ENCODE measurements at places on chromosomes 7 and 10. TPM values are rescaled to one million over a fixed set of nuclear protein-coding genes. Genes with fewer than 3 reads are reported as not detected.

The SCART1 gene
- total RNA-seq = 1.3 TPM

DNA sequence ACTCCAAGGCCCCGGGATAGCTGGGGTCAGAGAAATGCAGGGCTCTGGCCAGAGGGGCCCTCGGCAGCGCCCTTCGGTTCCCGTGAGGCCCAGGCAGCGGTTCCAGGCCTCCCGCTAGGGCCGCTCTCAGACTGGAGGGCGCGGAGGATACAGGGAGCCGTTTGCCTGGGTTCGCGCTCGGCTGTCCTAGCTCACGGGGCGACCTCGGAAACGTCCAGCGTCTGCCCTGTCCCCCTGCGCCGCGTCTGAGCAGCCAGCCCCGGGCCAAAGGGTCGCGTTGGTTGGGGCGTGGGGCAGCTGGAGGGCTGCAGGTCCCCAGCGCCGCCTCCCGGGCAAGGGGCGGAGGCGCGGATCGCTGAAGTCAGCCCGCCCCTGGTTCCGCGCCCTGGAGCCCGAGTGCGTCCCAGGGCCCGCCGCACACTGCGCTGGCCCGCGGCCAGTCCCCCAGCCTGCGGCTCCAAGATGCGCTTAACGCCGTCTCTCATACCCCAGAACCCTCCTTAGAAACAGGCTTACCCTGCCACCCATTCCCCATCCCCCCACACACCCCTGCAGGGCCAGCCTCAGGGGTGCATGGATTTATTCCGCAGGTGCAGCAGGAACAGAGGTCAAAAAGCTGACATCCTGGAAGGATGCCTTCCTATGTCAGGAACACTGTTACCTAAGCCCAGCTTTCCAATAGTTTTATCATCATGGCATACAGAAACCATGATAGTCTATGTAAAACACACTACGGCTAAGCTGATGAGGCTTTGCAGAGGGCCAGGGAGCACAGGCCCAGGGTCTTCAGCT is 22.1 kb upstream of the OPN4 start:
- DNase-seq = no peak

DNA sequence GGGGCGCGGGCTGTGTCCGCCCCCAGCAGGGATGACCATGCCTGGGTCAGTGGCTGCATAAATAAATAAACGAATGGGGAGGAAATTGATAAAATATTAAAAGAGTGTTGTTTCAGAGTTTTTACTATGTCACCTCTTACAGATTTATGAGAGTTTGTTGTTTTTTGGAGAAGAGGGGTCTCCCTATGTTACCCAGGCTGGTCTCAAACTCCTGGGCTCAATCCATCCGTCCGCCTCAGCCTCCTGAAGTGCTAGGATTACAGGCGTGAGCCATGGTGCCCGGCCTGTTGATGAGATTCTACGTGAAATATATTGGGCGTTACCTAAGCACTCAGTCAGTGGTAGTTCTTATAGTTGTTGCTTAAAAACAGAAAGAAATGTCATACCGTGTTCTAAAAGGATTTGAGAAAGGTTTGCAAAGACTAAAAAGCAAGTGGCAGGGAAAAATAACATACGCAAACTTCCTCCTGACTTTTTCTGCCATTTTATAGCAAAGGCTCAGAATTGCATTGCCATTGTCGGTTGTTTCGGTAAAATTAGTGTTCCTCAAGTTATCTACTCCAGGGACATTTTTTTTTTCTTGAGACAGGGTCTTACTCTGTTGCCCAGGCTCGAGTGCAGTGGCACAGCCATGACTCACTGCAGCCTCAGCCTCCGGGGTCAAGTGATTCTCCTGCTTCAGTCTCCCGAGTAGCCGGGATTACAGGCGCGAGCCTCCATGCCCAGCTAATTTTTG is 39.5 kb upstream of the FOXK1 start:
- no peak for DNase-seq

DNA sequence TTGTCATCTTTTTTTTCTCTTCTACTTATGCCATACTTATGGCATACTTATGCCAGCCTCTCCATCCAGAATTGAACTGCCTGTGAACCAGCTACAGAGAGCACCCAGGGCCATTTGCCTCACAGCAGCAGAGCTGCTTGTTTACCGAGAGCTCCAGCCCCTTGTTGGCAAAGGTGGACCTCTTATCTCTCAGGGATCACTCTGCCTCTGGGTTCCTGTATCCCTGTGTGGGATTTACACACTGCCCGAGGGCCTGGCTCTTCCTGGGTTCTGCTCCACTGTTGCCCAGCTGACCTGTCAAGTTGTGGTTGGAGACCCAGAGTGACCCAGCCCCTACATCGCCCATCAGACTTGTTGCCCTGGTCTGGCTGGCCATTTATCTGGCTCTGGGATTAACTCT is 22.3 kb downstream of the MRPS33 start:
- DNase-seq = no peak

The FAM24B gene
- 2.7 TPM for total RNA-seq

DNA sequence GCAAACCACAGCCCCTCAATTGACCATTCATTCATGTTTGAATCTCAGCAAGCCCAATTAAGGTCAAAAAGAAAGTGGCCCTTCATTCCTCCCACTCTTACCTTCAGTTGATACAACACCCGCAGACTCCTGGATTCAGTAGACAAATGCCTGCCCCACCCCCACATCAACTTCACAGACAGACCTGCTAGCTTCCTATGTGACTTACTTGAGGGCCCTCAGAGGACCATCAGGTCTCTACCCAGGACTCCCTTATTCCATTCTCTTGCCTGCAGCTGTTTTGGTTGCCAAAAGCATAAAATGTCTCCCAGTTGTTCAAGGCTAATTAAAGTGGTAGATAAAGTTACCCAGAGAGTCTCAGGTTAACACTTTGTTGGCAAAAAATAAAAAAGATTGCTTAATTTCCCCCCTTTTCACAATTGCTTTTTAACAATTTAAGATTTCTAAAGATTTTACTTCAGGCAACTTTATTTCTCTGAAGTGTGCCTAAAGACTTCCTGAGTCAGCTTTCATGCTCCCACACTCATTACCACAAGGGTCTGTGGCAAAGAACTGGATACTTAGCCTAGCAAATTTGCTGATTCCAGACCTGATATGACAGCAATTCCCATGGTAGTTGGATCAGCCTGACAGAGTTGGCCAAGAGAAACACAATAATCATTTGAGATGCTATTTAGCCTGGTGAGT is 3.3 kb upstream of the MTERF1 start:
- DNase-seq = no peak

The GSTO2 gene
- 0.52 TPM for total RNA-seq

DNA sequence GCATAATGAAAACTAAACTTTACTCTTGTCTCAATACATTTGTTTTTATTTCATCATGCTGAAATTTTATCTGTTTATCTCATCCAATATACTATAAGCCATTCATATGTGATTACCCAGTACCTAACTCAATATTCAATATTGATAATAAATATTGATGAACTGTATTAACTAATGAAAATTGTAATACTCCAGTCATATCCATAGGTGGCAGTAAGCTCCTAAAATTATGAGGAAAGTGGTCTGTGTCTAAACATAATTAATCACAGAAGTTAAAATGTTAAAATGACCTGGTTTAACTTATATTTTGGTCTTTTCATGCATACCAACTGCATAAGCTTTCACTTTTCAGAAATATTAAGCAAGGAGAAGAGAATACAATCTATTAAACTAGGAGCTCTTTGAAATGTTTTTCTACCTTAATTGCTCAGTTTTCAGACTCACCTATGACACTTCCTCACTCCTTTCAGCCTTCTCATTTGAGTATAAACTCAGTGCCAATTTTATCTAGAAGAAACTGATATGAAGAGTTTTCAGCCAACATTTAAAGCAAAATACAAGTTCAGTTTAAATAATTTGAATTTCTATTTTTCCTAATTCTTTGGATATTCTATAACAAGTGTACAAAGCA is 30.5 kb upstream of the VWDE start:
- no peak for DNase-seq
